T-helper 1 cell treated with Interleukin-12 subunit alpha and Interleukin-12 subunit beta and Interleukin-4 antibody, amounts not matched to agents 30 ng/mL and 1 ng/mL, for 36 hours (primary cell): ENCODE measurements at places on chromosomes 1 and 21. TPM values are rescaled to one million over a fixed set of nuclear protein-coding genes. Genes with fewer than 3 reads are reported as not detected.

The PPFIA4 gene
- 6.4 and 7.9 TPM in 2 replicates for total RNA-seq

The ZNF670 gene
- total RNA-seq: 1.1 and 1.3 TPM in 2 replicates

The ITGB2 gene
- total RNA-seq: 792 and 801 TPM in 2 replicates

The RXFP4 gene
- not detected in 2 replicates for total RNA-seq
